T-helper 17 cell (primary cell): ENCODE measurements at places on chromosomes 11 and 22. TPM values are rescaled to one million over a fixed set of nuclear protein-coding genes. Genes with fewer than 3 reads are reported as not detected.

- H3K27me3 ChIP-seq = peaks cover 82% of the 10 kb centered on the region
- H3K4me3 ChIP-seq = no peak overlapping the region
- H3K27ac ChIP-seq = no peak overlapping the region
- no peak for DNase-seq
- H3K36me3 ChIP-seq = peaks cover 9% of the 10 kb centered on the region
- peaks cover 27% of the 10 kb centered on the region for H3K4me1 ChIP-seq
These were observed 3.1 kb downstream of the CLMP start for GRCh38 chr11:123191939-123192338.

GRCh38 chr22:41245917-41246499 is 5.3 kb upstream of the CHADL start:
- H3K4me1 ChIP-seq = no peaks in the 10 kb centered on the region
- no peaks in the 10 kb centered on the region for H3K27me3 ChIP-seq
- no peak for DNase-seq
- no peak overlapping the region for H3K27ac ChIP-seq
- H3K4me3 ChIP-seq = no peak overlapping the region
- H3K36me3 ChIP-seq = peaks cover 2% of the 10 kb centered on the region

DNA sequence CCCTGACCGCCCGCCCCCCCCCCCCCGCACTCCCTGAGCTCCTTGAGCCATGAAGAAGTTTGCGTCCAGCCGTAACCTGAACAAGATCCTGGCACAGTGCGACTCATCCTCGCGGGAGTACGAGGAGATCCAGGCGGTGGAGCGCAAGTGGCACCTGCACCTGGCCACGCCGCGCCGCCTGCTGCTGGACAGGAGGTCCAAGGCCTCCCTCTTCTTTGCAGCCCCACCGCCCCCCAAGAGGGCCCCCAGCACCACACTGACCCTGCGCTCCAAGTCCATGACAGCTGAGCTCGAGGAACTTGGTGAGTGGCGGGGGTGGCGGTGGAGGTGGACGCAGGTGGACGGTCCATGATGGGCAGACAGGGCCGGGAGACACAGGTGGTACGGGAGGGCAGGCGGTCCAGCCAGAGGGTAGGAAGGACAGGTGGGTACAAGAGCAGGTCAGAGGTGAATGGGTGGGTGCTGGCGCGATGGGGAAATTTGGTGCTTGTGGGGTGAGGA is 32.1 kb upstream of the ACR start:
- H3K36me3 ChIP-seq = no peaks in the 10 kb centered on the region
- DNase-seq = no peak
- H3K4me1 ChIP-seq = peaks cover 17% of the 10 kb centered on the region
- H3K27ac ChIP-seq = no peak overlapping the region
- H3K4me3 ChIP-seq = no peak overlapping the region

- no peaks in the 10 kb centered on the region for H3K27me3 ChIP-seq
- H3K27ac ChIP-seq = no peak overlapping the region
- DNase-seq = no peak
- no peaks in the 10 kb centered on the region for H3K4me1 ChIP-seq
- H3K4me3 ChIP-seq = no peak overlapping the region
These were observed 24.6 kb upstream of the CARD18 start for GRCh38 chr11:105164208-105164607.

GRCh38 chr22:24355574-24355973 is 71.8 kb upstream of the ADORA2A start:
- H3K36me3 ChIP-seq = peaks cover 21% of the 10 kb centered on the region
- no peaks in the 10 kb centered on the region for H3K27me3 ChIP-seq
- no peak overlapping the region for H3K4me3 ChIP-seq
- peak overlapping the region; percentile 32 for H3K27ac ChIP-seq
- DNase-seq = no peak

DNA sequence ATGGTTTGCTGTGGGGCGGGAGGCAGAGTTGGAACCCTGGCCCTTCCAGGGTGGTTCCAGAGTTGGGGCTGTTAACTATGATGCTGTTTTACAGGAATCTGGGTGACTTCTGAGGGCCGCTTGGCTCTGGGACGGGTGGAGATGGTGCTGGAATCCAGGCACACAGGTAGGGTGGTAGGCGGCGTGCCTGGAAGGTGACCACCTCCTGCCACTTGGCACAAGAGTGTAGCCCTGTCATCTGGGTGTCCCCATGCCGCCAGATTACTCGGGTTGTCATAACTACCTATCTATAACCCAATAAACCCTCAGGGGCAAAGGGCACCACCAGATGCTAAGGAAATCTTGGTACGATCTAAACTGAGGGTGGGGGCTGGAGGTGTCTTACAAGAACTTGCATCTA is 1.3 kb downstream of the CARS1 start:
- H3K4me1 ChIP-seq = peaks cover 32% of the 10 kb centered on the region
- no peak for DNase-seq
- no peaks in the 10 kb centered on the region for H3K36me3 ChIP-seq
- peak overlapping the region; percentile 88 for H3K4me3 ChIP-seq

DNA sequence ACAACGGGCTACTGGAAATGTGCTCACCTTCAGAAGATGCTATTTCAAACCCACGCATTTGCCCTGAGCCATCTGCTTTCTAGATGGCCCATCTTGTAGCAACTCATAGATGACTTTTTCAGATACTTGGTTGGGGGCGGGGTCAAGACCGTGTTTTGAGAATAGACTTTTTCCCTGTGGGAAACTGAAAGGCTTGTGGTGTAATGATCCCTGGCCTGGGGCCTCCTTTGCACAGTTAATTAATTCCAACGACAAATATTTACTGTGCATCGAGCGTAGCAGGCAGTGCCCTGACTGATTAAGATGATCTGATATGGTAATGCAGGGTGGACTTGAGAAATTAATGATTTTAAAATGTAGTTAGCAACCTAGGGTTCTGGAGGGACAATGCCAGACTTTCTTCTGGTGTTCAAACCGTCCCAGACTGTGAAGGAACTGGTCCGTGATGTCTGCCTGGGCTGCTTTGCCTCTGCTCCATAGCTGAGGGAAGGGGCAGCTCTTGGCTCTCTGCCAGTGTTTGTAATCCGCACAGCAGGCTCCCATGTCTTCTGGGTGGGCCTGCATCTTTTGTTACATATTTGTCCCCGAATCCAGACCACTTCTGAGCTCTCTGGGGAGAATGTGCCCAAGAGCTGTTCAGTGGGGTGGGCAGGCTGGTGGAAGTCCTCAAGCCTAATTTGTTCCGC is 84.8 kb downstream of the ADAMTS15 start:
- H3K27ac ChIP-seq = no peak overlapping the region
- H3K36me3 ChIP-seq = no peaks in the 10 kb centered on the region
- H3K4me3 ChIP-seq = no peak overlapping the region
- H3K4me1 ChIP-seq = peaks cover 2% of the 10 kb centered on the region
- DNase-seq = no peak

FXYD2 gene
- total RNA-seq = 1.3 TPM

- H3K27ac ChIP-seq = no peak overlapping the region
- peaks cover 2% of the 10 kb centered on the region for H3K36me3 ChIP-seq
- no peak overlapping the region for H3K4me3 ChIP-seq
- H3K4me1 ChIP-seq = peaks cover 2% of the 10 kb centered on the region
- DNase-seq = no peak
- H3K27me3 ChIP-seq = peaks cover 26% of the 10 kb centered on the region
These were observed 17.4 kb downstream of the LRRC32 start for GRCh38 chr11:76653012-76653673.

DNA sequence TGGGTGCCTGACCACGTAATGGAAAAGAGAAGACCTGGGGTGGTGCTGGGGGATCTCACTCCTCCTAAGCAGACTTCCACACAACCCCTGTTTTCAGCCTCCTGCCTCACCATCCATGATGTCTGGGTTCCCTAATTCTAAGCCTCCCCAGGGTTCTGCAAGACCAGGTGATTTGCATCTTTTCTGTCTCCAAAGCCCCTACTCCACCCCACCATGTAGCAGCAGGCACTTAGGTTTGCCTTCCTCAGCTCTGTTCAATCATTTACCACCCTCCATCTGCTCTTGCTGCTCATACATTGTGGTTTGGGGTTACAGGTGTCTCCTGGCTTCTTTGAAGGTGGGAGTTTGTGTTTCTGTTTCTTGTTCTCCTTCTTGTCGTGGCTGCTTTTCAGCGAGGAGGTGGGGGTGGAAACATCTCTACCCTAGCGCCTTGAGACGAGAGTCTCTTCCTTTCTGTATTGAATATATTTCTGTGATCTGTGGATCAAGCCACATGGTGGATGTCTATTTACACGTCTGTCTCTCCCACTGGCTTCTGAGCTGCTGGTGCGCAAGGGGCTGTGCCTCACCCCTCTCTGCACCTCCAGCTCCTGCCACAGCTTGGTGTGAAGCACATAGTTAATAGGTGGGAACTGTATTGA is 6.6 kb upstream of the SSTR3 start:
- peak overlapping the region; percentile 87 for H3K4me3 ChIP-seq
- DNase-seq = peak; percentile 54
- no peaks in the 10 kb centered on the region for H3K36me3 ChIP-seq

TMEM109 gene
- 52.7 TPM for total RNA-seq

DNA sequence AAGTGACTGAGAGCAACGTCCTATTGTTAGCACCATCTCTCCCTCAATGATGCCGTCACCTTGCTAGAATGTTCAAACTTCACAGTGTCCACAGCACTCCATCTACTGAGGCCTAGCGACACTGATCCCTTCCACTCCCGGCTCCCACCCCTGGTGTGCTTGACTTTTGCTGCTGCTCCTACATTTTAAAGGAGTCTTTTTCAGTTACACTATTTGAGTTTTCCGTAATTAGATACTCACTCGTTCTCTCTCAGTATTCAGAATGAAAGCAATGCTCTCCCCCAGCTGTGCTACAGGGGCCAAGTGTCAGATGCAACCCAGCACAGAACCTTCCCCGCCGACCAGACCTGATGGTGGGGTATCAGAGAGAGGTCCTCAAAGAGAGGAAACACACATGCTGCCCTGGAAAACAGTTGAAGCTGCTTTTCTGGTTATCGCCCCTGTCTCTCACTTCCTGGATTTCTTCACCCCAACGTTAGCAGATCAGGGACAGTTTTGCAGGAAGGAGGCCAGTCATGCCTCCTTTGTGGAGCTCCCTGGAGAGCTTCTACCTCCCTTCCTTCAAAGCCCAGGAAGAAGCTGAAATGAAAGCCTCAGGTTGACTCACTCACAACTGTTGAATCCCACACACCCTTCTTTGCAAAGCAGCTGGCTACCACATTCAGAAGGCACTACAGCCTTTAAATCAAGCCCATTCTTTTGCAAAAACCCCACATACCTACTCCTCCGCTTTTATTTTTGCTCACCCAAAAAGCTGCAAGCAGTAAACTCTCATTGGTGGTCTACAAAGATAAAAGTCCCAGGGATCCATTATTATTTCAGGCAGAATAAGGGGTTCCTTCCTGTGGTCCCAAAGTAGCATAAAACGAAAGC is 23.5 kb downstream of the LARGE1 start:
- no peak overlapping the region for H3K27ac ChIP-seq
- no peaks in the 10 kb centered on the region for H3K4me1 ChIP-seq
- H3K36me3 ChIP-seq = no peaks in the 10 kb centered on the region

DNA sequence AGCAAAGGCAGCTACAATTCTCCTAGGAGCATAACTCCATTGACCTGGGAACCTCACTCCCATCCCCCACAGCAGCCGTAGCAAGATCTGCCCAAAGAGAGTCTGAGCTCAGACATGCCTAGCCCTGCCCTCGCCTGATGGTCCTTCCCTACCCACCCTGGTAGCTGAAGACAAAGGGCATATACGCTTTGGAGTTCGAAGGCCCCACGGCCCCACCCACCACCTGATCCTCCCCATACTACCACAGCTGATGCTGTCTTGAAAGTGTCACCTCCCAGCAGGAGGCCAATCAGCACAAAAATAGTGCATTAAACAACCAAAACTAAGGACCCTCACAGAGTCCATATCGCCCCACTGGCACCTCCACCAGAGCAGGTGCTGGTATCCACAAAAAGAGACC is 22.6 kb upstream of the GNAZ start:
- H3K27ac ChIP-seq = no peak overlapping the region
- no peaks in the 10 kb centered on the region for H3K36me3 ChIP-seq
- no peak for DNase-seq
- no peak overlapping the region for H3K4me3 ChIP-seq

GRCh38 chr11:117842131-117842941 is 17.8 kb upstream of the FXYD2 start:
- peaks cover 19% of the 10 kb centered on the region for H3K27me3 ChIP-seq
- no peak overlapping the region for H3K27ac ChIP-seq
- no peak overlapping the region for H3K4me3 ChIP-seq

SLC5A12 gene
- not detected for total RNA-seq

DNA sequence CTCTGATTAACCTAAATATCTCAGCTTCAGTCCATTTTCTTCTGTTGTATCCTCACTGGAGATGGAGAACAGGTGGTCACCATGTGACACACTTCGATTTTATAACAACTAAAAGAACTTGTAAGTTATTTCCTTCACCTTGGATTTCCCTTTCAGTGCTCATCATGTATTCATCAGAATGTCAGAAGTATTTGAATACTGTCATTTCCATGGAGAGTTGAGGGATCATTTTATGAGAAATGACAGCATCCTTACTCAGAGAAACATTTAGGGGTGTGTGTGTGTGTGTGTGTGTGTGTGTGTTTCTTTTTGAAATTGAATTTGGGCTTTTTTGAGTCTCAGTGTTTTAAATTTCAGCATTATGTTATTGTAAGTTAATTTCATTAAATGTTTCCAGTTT is 205.8 kb downstream of the ARHGAP42 start:
- H3K36me3 ChIP-seq = no peaks in the 10 kb centered on the region
- H3K4me1 ChIP-seq = no peaks in the 10 kb centered on the region
- no peaks in the 10 kb centered on the region for H3K27me3 ChIP-seq
- no peak overlapping the region for H3K27ac ChIP-seq
- DNase-seq = no peak
- no peak overlapping the region for H3K4me3 ChIP-seq

SGSM1 gene
- total RNA-seq = 0.70 TPM

RAB36 gene
- total RNA-seq = 1.1 TPM

MYEOV gene
- total RNA-seq = 0.60 TPM

ARL2 gene
- 21.6 TPM for total RNA-seq
